Activated T-helper 2 cell treated with anti-CD3 and anti-CD28 coated beads, Interferon-gamma antibody, Interleukin-2, Interleukin-4, amounts not matched to agents 10 μg/mL and 5 μg/mL and 100 μg/mL, durations not matched to agents 14 hours and 24 hours and 36 hours (primary cell): ENCODE measurements at places on chromosomes 16 and 17.

DNA sequence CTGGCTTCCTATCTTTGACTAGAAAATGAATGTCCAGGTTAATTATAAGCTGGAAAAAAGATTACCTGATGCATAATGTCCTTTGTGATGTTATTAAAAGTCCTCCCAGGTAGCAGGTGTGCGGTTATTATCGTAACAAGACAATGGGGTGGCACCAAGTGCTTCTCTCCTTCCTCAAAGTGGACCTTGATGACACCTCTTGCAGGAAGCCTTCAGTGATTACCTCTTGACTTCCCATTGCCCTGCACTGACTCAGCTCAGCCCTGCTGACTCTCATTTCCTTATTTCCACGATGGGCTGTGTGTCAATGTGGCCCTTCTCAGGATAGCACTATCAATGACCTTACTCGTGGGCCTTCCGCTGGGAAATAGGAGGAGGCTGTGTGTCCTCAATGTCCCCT is 477.4 kb upstream of the CCL2 start:
- no peak for DNase-seq

- DNase-seq = no peak
Observed at GRCh38 chr16:72848759-72849664, 198.9 kb downstream of the ZFHX3 start.

GRCh38 chr16:78925083-78925767 is 675.3 kb downstream of the MAF start:
- DNase-seq = no peak

DNA sequence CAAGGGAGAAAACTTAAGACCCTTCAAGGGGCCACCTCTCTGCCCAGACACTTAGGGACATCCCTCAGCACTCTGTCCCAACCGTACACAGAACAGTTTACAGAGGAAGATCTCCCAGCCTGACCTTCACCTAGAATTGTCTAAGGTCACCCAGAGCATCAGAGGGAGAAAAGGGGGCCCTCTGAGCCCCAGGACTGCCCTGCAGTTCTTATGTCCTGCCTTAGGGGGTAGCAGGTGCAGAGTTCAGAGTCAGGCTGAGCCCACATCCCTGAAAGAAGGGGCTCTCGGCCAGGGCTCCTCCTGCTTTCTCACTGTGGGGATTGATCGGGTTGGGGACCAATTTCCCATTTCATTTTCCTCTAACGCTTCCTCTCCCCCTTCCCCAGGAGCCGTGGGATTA is 15.4 kb downstream of the CA4 start:
- DNase-seq = no peak

DNA sequence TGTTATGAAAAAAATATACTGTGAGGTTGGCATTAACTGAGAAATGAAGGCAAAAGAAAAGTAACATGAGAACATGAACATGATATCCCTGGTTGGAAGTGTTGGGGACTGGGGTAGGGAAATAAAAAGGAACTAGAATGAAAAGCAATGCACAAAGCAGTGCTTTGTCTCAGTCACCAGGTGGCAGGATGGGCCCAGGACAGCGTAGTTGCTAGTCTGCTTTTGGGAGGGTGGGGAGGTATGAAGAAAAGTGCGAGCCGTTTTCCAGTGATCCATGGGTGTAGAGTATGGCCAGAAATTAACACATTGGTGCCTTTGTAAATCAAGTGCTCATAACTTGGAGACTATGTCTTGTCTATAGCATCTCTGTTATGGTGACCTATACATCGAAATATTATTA is 662.5 kb upstream of the SALL1 start:
- no peak for DNase-seq
